Left lung (tissue), 14 donors: ENCODE measurements at places on chromosomes 6 and 20. TPM values are rescaled to one million over a fixed set of nuclear protein-coding genes. Genes with fewer than 3 reads are reported as not detected.
A peak's percentile ranks its signal among the peaks of the same experiment; 100 is the strongest.

- no peak for DNase-seq
Measured at GRCh38 chr6:133945158-133945557, 7.9 kb upstream of the TBPL1 start.

DNA sequence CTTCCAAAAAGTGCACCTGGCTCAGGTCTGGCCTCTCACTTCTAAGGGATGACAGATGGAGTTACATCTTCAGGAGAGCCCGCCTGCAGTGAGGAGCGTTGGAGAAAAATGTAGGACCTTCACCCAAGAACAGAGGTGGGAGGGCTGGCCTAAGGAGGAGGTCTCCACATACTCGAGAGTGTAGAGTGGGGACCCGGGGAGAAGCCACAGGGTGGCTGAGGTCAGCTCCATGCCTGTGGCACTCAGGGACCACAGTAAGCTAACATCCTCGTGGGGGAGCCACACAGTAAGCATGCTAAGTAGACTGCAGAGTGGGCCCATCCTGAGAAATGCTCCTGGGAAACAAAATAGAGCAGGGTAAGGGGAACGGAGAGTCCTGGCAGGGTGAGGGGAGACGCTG, 24.0 kb downstream of the AAR2 start:
- DNase-seq, result no peak

DNA sequence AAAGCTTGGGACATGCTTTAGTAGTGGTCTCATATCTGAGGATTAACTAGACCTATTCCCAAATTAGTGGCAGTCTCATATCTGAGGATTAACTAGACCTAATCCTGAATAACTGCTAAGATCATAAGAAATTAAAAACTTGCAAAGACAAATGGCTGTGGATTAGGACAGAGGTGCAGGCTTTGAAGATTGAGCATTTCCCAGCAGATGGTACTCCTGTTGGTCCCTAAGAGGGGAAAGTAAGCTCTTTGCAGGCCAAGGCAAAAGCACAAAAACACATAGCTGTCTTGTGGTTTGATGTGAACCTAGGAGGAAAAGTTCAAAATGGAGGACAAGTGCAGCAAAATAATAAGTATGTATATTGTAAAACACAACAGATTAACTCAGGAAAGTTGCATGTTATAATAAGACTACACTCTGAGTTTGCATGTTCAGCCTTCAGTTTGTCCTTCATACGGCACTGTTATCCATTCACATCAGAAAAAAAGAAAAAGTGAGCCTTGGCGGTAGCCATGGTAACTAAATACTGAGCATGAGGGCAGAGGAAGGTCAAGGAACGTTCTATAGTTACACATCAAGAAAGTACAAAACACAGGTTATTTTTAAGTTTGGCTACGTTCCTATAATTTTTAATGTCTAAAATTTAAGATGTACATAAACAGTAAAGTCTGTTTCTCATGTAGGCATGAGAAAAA, 62.8 kb downstream of the FILIP1 start:
- DNase-seq, result no peak

Gene ZC3H12D
- 1.9 TPM for total RNA-seq

GRCh38 chr6:165889636-165890403, 226.8 kb upstream of the PDE10A start:
- DNase-seq, result no peak

Gene FAM83C
- not detected for total RNA-seq

GRCh38 chr6:47917811-47918210, 136.0 kb downstream of the OPN5 start:
- DNase-seq, result no peak

- no peak for DNase-seq
Measured at GRCh38 chr6:89956182-89956581, 61.9 kb downstream of the GJA10 start.

Gene PLTP
- 172 TPM for total RNA-seq

DNA sequence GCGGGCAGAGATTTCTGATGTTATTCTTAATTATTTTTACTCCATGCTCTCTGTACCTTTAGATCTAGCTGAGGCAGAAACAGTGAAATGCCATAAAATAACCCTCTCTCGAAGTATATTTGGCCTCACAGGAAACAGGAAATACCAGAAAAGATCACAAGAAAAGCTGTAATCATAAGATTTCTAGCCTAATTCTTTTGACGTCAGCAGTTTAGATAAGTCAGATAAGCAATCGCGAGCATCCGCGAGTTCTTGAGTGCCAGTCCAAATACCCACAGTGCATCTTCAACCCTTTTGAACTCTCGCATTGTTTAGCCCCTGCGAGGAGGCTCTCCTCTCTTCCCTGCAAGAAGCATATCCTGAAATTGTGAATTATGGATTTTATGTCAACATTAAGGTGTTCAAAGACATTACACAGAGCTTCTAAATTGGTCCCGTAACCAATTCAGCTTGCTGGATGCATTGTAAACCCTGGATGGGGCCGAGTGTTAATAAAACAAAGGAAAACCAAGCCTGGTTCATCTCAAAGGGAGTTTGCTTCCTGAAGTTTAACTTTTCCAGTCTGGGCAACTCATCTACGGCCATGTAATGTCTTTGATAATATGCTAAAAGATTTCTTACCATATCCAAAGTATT, 198.9 kb downstream of the MTFR2 start:
- DNase-seq, result no peak

GRCh38 chr6:14921878-14922671, 323.8 kb upstream of the JARID2 start:
- peak; percentile 56 for DNase-seq

DNA sequence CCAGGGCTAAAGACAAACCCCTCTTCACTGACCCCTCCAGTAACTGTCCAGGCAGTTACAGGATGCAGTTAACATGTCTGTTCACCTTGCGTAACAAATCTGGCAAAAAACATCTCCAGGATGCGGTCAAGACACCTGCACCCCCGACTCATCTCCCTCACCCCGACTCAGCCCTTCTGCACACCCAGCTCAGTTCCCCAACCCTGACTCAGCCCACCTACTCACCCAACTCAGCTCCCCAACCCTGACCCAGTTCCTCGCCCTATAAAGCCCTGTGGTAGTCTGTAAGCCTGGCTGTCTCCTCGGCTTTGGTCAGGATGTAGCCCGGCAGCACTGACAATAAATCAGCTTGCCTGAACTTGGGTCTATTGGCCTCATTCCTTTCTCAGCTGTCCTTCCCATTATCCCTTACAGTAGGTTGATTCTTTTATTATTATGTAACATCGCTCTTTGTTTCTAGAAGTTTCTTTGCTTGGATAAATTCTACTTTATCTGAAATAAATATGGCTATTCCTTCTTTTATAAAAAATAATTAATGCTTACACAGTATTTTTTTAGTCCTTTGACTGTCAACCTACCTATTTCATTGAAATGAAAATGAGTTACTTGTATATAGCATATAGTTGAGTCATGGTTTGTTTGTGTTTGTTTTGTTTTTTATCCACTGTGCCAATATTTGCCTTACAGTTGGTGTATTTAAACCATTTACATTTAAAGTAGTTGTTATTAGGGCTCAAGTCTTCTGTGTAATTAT, 12.9 kb upstream of the ADTRP start:
- DNase-seq, result no peak

DNA sequence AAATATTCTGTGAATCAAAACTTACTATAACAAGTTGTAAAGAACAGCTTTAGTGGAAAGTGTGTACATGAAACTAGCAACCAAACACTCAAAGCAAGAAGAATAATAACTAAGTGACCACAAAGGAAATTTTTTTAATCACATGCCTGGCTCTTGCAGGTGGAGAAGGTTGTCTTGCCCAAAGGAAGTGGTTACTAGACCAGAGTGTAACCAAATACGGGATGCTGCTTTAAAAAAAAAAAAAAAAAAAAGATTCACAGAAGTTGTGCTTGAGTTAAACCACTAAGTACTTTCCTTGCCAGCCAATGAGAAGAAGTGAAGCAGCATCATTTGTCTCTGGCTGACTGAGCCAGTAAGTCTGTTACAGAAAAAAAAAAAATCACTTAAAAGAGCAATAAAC, 19.1 kb upstream of the HLA-DQB1 start:
- DNase-seq, result no peak

DNA sequence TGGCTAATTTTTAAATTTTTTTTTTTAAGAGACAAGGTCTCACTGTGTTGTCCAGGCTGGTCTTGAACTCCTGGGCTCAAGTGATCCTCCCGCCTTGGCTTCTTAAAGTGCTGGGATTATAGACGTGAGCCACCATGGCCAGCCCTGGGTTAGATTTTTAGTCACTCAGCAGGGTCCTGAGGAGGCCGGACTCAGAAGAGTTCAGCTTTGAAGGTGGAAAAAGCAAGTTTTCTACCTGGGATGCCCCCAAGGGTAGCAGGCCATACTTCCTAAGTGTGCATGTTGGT, 44.2 kb downstream of the FGD2 start:
- DNase-seq, result no peak

DNA sequence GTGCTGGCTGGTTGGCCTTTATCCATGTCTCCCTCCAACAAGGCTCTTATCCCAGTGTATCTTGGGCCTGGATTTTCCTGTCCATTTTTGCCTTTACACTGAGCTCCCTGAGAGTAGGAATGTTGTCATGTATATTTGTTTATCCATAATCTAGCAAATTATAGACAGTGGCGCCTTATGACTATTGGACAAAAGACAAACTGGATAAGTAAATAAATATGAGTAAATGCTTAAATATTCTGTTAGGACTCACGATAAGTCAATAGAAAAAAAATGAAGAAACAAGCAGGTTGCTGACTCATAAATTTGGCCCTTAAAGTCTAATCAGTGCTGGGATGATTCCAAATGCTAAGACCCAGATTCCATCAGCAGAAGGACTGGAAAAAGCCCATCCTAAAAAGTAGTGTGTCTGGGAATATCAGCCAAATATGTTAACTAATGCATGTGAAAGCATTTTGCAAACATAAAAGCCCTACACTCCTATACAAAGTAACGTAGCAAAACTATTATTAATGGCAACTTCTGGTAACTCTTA, 55.0 kb upstream of the PCSK2 start:
- no peak for DNase-seq

Gene LIME1
- total RNA-seq, result 7.2 TPM

DNA sequence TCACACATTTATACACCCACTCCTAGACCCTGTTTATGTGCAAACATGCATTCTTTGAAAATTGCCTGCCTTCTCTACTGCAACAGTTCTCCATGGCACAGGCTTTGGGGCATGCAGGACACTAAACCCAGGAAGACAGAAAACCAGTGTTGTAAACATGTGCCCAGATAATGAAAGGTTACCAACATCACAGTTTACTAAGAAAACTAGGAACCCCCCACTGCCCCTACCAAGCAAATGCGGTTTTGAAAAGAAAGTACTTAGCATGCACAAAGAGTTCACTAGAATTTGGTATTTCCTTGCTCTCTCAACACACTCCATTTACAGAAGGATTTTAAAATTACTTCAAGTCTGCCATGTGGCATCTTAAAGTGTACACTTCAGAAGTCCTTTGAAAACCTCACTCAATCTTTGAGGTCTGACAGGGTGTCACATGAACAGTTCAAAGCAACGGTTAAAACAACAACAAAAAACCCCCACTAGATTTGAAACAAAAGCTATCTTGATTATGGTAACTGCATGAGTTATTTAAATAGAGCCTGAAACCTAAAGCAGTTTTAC, 245.0 kb downstream of the GMPR start:
- no peak for DNase-seq

DNA sequence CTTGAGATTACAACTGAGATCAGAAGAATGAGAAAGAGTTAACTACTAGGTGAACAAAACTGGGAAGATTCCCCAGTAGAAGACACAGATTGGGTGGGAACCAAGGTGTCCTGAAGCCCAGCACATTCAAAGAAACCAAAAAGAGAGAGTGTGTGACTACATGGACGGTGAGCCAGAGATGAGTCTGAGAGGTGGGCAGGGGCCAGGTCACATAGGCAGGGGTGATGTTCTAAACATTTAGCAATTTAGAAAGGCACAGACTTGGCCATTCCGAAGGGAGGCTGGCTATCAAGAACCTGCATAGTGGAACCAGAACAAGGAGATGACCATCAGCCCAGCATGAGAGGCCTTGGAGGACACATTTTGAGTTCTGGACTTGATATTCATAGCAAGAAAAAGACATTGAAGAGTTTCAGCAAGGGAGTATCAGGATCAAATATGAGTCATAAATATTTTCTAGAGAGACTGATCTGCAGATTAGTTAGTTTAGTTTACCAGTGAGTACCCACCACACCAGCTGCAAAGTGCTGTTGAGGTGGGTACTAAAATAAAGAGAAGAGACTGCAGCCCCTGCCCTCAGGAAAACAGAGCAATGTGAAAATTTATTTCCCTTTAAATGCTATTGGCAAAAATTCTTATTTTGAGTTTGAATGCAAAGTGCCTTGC, 340.5 kb upstream of the PRDM1 start:
- no peak for DNase-seq

Gene SIRPD
- 1.6 TPM for total RNA-seq

GRCh38 chr6:43221046-43221972, 8.0 kb downstream of the DNPH1 start:
- DNase-seq, result no peak

Gene COL9A1
- total RNA-seq, result not detected

GRCh38 chr20:15248618-15249395, 911.4 kb upstream of the FLRT3 start:
- DNase-seq, result no peak

- no peak for DNase-seq
Measured at GRCh38 chr6:144292372-144292771, 7.2 kb downstream of the UTRN start.

Gene ECT2L
- not detected for total RNA-seq

Gene VAPB
- total RNA-seq, result 49.7 TPM

DNA sequence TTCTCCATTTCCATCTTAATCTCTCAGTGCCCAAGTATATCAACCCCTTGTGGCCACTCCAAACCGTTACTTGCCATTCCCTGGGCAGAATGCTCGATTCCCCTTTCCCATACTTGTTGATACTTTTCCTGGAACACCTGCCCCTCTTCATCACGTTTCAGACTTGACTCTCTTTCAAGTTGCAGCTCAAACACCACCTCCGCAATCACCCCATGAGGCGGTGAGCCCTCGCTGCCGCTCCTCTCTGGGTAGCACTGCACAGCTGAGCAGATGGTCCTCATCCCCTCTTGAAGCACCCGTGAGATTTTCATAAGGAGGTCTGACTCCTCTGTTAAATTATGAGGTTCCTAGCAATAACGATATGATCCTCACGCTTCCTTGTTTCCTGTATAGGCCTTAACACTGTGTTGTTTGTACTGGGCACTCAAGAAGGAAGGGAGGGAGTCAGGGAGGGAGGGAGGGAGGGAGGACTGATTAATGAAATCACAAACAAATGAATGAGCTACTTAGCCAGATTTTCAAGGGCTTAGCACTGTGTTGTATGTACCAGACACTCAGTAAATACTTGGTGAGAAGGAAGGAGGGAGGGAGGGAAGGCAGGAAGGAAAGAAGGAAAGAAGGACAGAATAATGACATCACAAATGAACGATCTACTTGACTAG, 8.0 kb upstream of the UQCC2 start:
- no peak for DNase-seq
